ENCODE measurements at places on chromosomes 3 and 15. TPM values are rescaled to one million over a fixed set of nuclear protein-coding genes. Genes with fewer than 3 reads are reported as not detected.

DNA sequence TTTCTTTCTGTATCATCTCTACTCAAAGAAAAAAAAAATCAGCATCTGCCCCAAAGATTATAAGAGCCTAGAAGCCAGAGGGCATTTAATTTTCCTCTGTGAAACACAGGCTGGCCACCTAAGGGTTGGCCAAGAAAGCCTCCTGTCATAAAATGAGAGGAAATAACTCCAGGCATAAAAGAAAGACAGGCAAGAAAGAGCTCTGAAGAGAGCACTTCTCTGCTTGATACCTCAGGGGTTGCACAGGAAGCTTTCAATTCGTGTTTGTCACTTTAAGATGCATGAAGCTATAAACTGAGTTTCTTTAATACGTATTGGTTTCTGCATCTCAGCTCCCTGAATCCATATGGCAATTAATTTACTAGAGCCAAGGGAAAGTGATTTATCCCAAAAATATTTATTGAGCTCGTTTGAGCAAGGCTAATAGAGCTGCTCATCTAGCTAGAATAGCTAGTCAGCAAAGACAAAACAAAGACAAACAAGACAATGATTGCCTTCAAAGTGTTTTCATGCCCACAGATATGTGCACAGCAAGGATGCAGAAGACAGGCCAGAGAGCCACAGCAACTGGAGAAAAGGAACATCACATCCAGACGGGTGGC, 35.5 kb downstream of the ATP8B4 start:
- H3K36me3 ChIP-seq, result no peaks in the 10 kb centered on the region
- H3K4me3 ChIP-seq, result no peak overlapping the region
- no peaks in the 10 kb centered on the region for H3K27me3 ChIP-seq
- no peak for DNase-seq
- H3K27ac ChIP-seq, result no peak overlapping the region

DNA sequence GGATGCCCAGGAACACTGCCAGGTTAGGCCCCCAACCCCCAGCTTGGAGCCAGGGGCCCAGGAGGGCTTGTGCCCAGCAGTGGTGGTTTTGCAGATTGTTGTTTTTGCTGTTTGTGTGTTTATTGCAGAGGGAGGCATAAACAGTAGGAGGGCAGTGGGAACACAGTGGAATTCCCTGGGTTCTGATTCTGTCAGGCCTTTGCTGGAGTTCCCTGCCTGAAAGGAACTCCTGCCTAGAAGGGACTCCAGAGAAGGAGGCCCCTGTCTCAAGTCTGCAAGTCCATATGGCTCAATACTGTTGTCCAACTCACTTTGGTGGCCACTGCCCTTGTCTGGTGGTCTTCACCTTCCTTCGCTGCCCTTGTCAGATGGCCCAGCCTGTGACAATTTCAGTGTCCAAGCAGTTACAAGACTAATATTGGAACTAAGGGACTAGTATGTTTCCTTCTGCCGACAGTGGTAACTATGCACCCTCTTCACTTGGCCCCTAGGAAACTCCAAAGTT, 47.4 kb upstream of the RAB6B start:
- peaks cover 11% of the 10 kb centered on the region for H3K27me3 ChIP-seq
- peaks cover 29% of the 10 kb centered on the region for H3K4me1 ChIP-seq
- H3K27ac ChIP-seq, result no peak overlapping the region
- no peak overlapping the region for H3K4me3 ChIP-seq
- DNase-seq, result no peak

GRCh38 chr3:128588147-128588546, 62.5 kb downstream of the RPN1 start:
- no peaks in the 10 kb centered on the region for H3K36me3 ChIP-seq
- H3K4me1 ChIP-seq, result peaks cover 4% of the 10 kb centered on the region
- no peak overlapping the region for H3K27ac ChIP-seq
- no peak overlapping the region for H3K4me3 ChIP-seq
- H3K27me3 ChIP-seq, result peaks cover 12% of the 10 kb centered on the region

DNA sequence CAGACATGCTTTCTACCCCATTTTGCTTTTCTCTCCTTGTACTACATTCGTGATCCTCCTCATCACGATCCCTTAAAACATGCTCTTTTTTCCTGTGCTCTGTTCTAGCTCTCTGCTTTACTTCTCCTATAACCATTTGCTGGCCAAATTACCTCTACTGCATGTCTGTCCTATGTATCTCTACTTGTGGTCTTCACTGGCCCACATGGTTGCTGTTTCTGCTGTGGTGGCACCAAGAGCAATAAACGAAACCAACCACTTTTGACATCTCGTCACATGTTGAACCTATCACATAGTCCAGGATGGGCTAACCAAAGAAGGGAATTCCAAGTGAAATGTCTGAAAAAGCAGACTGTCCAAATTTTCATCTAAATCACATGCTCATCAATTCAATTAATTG, 115.2 kb downstream of the LEKR1 start:
- H3K36me3 ChIP-seq, result no peaks in the 10 kb centered on the region
- H3K27ac ChIP-seq, result no peak overlapping the region
- no peak overlapping the region for H3K4me3 ChIP-seq

DNA sequence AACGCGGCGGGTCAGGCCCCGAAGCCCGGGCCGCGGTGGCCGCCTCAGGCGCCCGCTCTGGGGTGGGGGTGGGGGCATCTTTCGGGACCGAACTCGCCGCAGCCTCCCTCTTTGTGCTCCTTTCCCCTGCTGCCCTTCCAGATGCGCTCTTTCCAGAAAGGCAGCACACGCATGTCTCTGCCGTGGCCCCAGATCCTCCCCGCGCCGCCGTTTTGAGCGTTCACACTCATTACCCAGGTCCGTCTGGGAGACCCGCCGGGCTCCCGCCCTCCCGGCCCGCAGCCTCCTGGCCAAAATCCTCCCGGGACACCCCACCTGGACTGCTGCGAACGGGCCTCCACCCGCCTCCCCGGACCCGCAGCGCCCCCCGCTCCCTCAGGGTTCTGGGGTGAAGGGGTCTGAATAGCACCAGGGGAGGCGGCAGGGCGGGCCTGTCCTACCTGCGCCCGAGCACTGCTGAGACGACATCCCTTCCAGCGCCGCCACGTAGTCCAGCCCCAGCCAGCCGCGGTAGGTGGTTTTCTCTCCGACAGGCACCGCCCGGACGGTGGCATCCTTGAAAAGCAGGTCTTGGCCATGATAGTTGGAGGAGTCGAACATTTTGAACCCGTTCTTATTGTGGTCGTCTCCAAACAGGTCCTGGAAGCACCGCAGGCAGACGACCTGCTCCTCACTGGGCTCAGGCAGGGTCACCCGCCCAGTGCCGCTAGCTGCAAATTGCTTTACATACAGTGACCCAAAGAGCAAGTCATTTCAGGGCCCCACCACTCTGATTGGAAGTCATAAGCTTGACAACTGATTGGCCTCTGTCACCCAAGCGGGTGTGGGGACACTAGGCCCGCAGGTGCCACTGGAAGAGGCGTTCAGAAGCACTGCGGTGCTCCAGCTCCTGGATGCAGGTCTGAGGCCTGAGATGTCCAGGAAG, 25.9 kb downstream of the MELTF start:
- H3K27ac ChIP-seq, result peak overlapping the region; percentile 89
- peaks cover 5% of the 10 kb centered on the region for H3K36me3 ChIP-seq
- H3K4me1 ChIP-seq, result peaks cover 4% of the 10 kb centered on the region
- no peak for DNase-seq
- peaks cover 5% of the 10 kb centered on the region for H3K27me3 ChIP-seq

DNA sequence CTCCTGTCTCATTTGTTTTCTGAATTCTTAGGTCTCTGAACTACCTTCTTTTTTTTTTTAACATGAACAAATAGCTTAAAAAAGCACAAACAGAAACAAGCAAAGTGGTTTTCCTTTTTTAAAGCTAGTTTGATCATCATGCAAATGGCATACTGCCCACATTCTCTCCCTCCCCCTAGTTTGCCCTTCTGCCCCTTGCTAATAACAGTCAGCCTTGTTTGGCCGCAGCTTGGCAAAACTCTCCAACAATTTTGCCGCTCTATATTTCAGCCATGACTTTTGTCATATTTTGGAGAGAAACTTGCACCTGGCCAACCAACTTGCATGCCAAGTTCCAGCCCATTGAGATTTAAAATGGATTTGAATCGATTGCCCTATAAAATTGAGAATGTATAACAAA, 666.0 kb upstream of the NR2F2 start:
- peaks cover 4% of the 10 kb centered on the region for H3K27me3 ChIP-seq
- DNase-seq, result no peak
- H3K4me1 ChIP-seq, result peaks cover 31% of the 10 kb centered on the region
- no peaks in the 10 kb centered on the region for H3K36me3 ChIP-seq
- H3K27ac ChIP-seq, result no peak overlapping the region

DNA sequence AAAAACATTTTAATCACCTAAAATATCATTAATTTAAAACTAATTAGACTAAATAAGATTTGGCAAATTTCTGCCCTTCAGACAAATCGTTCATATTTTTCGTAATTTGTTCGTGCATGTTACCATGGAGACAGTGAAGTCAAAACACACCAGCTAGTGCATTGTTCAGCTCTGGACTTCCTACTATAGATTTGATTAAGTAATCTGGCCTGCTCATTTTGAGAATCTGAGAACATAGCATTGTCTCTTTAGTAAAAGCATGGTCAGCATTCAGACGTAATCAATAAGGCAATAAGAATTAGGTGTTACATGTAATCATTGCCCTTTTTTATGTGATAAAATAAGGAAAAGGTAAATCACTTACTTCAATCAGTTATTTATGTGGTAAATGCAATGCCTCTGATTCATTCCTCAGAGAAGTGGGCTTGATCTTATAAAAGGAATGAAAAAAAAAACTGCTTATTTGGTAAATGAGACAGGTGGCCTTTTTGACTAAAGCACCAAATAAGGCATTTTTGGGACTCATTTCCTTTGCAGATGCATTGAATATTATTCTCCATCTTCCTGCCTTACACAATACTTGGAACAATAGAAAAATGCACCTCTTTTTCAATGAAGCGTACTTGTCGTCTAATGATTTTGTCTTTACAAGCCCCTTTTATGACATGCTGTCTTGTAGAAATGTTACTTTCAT, 84.5 kb upstream of the FNDC3B start:
- H3K4me3 ChIP-seq, result no peak overlapping the region
- no peak overlapping the region for H3K27ac ChIP-seq
- DNase-seq, result no peak
- peaks cover 42% of the 10 kb centered on the region for H3K4me1 ChIP-seq
- H3K36me3 ChIP-seq, result no peaks in the 10 kb centered on the region
- no peaks in the 10 kb centered on the region for H3K27me3 ChIP-seq

GRCh38 chr3:79329154-79329553, 438.6 kb downstream of the ROBO1 start:
- H3K27me3 ChIP-seq, result no peaks in the 10 kb centered on the region
- no peaks in the 10 kb centered on the region for H3K36me3 ChIP-seq
- no peak overlapping the region for H3K27ac ChIP-seq
- no peak for DNase-seq
- no peak overlapping the region for H3K4me3 ChIP-seq

GRCh38 chr15:80932989-80933388, 56.6 kb downstream of the MESD start:
- H3K27me3 ChIP-seq, result no peaks in the 10 kb centered on the region
- no peak overlapping the region for H3K4me3 ChIP-seq
- DNase-seq, result no peak
- peaks cover 13% of the 10 kb centered on the region for H3K36me3 ChIP-seq

DNA sequence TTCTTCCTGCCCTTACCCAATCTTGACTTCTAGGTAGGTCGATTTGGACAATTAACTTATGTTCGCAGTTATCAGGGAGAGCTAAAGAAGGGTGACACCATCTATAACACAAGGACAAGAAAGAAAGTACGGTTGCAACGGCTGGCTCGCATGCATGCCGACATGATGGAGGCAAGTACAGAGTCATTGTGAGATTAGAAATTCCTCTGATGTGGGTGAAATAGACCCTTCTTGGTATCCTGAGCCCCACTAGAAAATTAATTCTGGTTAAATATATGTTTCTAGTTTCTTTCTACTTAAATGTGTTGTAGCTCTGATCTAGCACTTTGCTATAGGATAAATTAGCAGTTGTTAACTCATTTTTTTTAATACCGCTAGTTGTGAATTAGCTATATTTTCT, 13.6 kb downstream of the LXN start:
- peaks cover 5% of the 10 kb centered on the region for H3K4me1 ChIP-seq
- no peaks in the 10 kb centered on the region for H3K27me3 ChIP-seq
- H3K27ac ChIP-seq, result no peak overlapping the region
- H3K36me3 ChIP-seq, result peaks cover 11% of the 10 kb centered on the region
- DNase-seq, result no peak

DNA sequence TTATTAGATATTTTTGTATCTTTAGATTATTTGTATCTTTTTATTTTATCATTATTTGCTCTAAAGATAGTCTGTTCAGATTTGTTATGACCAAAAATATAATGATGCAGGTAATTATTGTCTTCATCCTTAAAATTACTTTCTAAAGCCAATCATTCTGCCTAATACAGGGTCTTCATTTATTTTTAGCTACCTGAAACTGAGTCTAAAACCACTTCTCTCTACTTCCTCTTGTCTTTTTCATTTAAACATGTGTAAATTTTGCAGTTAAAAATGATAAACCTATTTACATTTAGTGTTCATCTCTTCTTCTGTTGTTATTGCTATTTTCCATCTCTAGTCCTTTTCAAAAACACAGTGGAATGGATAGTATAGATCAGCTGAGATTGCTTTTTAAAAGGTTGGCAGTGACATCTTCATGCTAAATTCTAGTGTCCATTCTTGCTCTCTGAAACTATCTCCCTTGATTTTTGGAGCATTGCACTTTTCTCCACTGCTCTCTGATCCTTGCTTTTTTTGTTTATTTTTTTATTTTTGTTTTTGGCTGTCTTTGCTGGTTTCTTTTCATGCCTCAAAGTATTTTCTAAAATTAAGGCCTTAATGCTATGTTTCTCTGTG, 91.8 kb downstream of the UBE2E2 start:
- H3K4me3 ChIP-seq, result no peak overlapping the region
- H3K27ac ChIP-seq, result no peak overlapping the region
- DNase-seq, result no peak

DNA sequence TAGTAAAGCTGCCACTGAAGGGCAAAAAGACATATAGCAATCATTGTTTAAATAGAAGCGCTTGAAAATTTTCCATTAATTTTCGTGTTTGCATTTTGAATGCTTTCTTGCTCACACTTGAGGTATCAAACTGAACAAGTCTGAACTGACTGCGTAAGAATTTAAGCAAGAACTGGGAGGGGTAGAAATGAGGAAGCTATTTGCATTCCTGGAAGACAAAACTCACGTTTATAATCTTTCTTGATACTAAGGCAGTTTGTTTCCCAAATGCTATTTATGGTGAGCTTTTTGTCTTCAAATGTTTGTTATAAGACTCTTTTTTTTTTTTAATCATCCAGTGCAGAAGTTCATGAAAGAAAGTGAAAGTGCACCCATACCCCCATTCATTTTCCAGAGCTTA, 499.8 kb upstream of the TPRG1 start:
- peak overlapping the region; percentile 5 for H3K4me3 ChIP-seq
- peaks cover 9% of the 10 kb centered on the region for H3K36me3 ChIP-seq

GRCh38 chr3:157487339-157487738, 15.9 kb downstream of the VEPH1 start:
- no peaks in the 10 kb centered on the region for H3K27me3 ChIP-seq
- H3K36me3 ChIP-seq, result peaks cover 3% of the 10 kb centered on the region
- no peak for DNase-seq
- no peak overlapping the region for H3K4me3 ChIP-seq

The FGF7 gene
- 7.8 TPM for total RNA-seq

The ALG1L2 gene
- 2.1 TPM for total RNA-seq

The CORO2B gene
- 3.9 TPM for total RNA-seq

The HYAL3 gene
- 2.9 TPM for total RNA-seq

The WHAMM gene
- 10.9 TPM for total RNA-seq

The CCR2 gene
- not detected for total RNA-seq

The GREM1 gene
- total RNA-seq, result 56.6 TPM

The GOLGA8O gene
- 0.79 TPM for total RNA-seq
